ENCODE measurements at places on chromosomes 12 and 14. TPM values are rescaled to one million over a fixed set of nuclear protein-coding genes. Genes with fewer than 3 reads are reported as not detected.

DNA sequence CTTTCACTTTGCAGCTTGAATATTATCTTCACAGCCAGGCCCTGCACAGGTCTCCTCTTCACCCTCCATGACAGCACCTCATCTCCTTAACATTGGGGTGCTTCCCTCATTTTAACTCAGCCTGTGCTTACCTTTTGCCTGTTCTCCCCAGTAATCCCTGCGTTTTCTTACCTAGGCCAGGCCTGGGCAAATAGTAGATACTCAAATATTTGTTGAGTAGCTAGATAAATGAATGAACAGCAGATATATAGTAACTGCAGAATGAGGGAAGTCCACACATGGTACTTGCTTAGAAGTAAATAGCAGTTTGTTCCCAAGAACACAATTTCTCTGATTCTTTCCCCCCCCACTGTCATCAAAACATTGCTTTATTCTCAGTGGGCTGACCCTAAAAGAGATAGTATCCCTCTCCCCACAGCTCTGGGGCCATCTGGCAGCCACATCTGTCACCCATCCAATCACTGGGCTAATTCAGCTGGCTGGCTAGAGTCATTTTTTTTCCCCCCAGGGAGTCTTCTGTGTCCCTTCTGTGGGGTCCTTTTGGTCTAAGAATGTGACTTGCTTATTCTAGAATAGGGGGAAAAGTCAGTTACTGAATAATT lies 43.2 kb downstream of the APPL2 start:
- DNase-seq = no peak

GRCh38 chr12:52011602-52012214 lies 5.0 kb downstream of the TAMALIN start:
- DNase-seq = no peak

DNA sequence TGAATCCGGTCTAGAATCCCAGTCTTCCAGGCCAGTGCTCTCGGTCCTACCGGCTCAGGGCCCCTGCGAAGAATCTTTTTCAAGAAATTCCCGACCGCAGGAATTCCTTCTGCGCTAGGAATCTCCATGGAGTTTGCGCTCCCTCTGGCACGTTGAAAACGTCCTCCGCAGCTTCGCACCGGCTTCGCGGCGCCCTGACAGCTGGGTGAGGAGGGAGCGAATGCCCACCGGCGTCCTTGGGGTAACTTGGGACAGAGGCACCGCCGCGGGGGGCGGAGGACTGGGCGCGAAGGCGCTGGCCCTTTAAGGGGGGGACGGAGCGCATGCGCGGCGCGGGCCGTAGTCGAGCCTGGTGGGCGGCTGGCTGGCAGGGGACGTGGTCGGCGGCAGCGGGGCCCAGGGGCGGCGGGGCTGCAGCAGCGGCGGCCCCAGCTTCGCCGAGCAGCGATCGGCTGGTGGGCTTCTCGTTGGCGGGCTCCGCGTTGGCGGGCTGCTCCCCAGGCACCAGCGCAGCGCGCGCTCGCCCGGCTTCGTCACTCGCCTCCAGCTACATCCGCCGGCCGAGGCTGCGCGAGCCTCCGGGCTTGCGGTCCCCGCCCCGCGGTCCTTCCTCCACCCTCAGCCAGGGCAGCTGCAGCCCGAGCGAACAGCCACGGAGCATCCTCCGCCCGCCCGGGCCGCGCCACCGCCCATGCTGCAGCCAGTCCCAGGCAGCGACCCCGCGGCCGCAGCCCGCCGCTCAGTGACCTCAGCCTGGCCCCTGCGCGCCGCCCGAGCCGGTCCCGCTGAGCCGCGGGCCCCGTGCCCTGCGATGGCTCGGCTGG lies at the start of gene VASH1:
Gene VASH1 (plus strand): TSS at position 333 of the 824 bp plus-strand sequence. CDS start 1,354 bp downstream, outside the sequence.
- no peak for DNase-seq

GRCh38 chr14:34466691-34467090 lies 4.7 kb upstream of the SPTSSA start:
- DNase-seq = no peak

DNA sequence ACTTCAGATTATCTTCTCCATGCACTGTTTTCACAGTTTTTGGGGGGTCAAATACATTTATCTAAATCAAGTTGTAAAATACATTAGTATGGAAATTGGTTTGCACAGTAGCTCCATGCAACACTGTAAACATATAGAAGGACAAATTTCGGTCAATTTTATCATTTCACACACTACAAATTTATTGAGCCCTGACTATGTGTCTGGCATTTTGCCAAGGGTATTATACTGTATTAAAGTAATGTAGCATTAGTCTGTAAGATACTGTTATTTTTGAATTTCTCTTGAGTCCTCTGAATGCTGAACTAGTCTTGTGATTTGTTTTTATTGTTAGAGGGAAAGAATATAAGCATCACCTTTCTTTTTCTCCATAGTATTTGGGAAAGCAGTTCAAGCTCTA lies 1.3 kb downstream of the RAD9B start:
- no peak for DNase-seq

DNA sequence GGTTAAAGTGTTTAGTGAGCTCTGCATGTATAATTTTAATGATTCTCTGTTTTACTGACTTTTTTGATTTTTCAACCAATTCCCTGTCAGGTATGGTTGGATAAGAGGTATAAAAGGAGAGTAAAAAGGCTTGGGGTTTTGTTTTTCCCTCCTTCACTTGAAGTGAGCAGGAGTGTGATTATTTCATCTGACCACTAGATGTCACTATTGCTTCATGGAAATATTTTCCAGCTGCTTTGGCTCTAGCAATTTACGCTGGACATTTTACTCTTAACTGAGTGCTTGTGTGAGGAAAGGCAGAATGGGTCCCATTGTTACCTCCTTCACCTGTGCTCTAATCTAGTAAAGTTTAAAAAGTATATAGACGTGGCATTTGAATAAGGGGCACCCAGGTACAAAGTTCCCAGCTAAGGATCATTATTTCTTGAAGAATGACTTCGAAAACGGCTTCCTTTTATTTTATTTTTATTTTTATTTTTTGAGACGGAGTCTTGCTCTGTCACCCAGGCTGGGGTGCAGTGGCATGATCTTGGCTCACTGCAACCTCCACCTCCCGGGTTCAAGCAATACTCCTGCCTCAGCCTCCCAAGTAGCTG lies 66.5 kb downstream of the TBC1D30 start:
- DNase-seq = peak; percentile 63

- DNase-seq = no peak
Observed at GRCh38 chr12:109892748-109893147, 7.3 kb upstream of the TCHP start.

DNA sequence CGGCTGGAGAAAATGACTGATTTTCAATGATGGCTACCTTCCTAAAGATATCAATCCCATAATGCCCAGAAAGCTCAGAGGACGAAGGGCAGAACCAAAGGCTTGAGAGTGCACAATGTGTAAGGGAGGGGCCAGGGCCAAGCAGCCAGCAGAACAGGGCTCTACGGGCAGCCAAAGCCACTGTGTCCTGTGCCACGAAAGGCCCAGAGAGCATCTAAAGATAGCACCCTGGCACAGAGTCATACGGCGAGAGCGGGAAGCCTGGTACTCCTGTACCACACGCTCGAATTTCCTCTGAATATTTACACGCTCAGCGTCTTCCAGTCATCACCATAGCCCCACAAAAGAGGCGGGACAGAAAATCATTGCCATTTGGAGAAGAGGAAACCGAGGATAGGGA lies 39.5 kb downstream of the PRMT8 start:
- DNase-seq = no peak

- no peak for DNase-seq
Observed at GRCh38 chr12:12511895-12512711, 50.6 kb downstream of the DUSP16 start.

The CLEC1B gene
- total RNA-seq = not detected

DNA sequence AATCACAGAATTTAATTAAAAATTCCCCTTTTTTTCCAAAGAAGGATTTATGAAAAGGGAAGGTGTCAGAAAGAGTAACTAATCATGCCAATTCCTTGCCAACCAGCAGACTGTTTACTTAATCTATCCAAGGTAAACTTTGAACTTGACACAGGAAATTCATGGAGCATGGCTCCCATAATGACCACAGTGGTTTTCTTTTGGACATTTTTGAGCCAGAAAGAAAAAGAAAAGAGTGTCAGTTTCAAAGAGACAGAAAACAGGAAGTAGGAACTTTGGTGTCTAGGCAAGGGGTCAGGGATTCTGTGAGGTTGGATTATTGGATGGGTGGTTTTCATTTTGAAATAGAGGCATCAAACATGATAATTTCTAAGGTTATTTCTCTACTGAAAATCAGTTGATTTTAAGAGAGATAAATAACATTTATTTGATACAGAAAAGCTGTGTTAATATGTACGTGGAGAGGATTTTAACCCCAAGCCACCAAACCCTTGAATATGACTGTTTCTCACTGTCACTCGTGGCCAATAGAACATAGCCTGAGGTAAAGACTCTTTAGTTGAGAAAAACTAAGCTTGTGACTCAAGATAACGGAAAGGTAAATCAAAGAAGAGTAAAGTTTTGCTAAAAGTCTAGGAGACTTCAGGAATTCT lies 196.1 kb downstream of the TTC6 start:
- DNase-seq = no peak

DNA sequence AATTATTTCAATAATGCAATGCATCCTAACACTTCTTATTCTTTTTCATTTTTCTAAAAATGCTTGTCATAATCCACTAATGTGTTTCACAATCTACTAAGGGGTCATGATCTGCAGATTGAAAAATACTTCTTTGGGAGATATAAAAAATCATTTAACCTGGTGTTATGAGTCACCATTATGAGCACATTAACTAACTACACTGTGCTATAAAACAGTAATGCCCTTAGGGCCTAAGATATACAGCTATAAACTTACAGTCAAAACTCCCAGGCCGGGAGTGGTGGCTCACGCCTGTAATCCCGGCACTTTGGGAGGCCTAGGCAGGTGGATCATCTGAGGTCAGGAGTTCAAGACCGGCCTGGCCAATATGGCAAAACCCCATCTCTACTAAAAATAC lies 14.2 kb downstream of the ATXN2 start:
- DNase-seq = no peak

The PPP1R36 gene
- total RNA-seq = not detected

DNA sequence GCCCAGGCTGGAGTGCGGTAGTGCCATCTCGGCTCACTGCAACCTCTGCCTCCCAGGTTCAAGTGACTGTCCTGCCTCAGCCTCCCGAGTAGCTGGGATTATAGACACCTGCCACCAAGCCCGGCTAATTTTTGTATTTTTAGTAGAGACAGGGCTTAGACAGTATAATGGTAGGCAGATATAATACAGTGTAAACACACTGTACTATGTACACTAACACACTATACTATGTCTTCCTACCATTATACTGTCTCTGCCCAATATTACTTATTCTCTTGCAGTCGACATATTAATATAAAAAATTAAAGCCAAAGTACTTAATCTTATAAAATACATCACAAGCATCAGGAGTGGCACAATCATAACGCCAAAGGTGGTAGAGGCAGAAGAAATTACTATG lies 15.0 kb downstream of the DTD2 start:
- DNase-seq = no peak

The SLC4A8 gene
- total RNA-seq = 3.4 TPM

The LMNTD1 gene
- 0.82 TPM for total RNA-seq

The MORN3 gene
- total RNA-seq = 0.73 TPM

GRCh38 chr12:94092516-94093241 lies 55.7 kb upstream of the PLXNC1 start:
- DNase-seq = no peak

The RNU4-1 gene
- total RNA-seq = under 0.01 TPM

DNA sequence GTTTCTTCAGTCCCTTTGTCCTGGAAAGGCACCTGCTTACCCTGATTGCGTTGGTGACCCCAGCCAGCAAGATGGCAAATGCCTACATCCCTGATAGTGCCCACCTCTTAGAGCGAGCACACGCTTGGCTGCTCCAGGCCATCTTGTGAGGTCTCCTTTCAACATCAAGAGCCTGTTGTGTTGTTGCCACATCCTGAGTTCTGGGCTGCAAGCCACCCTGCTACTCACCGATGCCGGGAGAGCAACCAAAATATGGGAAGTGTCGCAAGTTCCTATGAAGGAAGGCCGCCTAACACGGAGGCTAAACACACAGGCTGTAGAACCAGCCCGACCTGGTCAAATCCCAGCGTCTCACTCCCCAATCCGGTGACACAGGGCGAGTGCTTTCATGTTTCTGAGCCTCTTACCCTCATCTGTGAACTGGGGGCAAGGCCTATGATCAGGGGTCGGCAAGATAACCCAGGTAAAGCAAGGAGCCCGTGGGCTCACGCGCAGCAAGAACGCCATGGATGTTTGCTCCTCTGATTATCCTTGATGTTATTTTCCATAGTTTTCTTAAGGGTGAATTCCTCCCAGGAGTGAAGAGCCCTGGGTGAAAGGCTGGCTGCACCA lies 98.4 kb downstream of the LGMN start:
- DNase-seq = no peak

GRCh38 chr14:99574099-99574880 lies 29.7 kb downstream of the CCDC85C start:
- no peak for DNase-seq

The CNTN1 gene
- under 0.01 TPM for total RNA-seq

DNA sequence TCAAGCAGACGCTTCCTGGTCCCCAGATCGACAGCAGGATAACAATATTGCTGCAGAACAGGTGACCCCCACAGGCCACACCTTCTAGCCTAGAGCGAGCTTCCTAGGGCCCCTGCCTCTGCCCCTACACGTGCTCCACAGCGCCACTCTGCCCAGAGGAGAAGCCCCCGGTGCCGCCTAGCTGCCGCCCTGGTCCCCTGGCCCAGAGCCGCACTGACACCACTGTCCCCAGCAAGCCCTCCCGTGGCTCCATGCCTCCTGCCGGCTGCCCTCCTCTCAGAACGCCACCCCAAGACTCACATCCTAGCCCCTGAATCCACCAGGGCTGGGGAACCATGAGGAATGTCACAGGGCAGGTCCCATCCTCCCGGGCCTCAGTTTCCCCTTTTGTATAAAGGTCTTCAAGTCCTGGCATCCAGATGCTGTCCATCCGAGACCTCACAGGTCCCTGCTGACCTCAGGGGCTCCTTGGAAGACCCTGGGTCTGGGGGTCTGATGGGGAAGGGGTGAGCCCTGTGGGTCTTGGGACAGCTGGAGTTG lies 31.0 kb downstream of the JAG2 start:
- DNase-seq = no peak

DNA sequence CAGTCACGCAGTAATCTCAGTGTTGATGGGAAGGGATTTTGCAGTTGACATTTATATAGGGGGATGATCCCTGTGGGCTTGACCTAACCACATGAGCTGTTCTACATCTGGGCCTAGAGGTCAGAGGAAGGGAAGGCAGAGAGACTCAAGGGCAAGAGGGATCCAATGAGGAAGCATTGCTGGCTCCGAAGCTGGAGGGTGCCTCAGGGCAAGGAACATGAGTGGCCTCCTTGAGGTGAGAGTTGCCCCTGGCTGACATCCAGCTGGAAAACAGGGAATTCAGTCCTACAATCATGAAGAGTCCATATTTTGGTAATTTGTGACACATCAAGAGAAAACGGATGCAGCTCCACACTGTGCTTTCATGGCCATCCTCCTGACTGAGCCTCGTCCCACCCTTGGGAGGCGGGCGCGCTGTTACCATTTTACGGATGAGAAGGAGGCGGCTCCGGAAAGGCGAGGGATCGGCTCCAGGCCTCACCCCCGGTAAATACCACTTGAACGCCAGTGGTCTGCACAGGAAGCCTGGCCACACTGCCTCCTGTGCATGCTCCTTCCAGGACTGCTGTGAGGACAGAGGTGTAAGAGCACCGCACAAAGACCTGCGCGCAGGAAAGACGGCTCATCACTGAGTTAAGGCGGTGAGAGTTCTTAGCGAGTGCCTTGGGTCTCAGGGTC lies 18.5 kb upstream of the FKBP4 start:
- no peak for DNase-seq

The ART4 gene
- total RNA-seq = 0.29 TPM

- no peak for DNase-seq
Observed at GRCh38 chr14:102591372-102591943, 991 bp upstream of the RCOR1 start.

Data from glomerular endothelial cell (primary cell).